DMS79 treated with DMSO at 0.1 percent for 48 hours (cell line): ENCODE measurements at places on chromosomes 13 and 19.
A peak's percentile ranks its signal among the peaks of the same experiment; 100 is the strongest.

DNA sequence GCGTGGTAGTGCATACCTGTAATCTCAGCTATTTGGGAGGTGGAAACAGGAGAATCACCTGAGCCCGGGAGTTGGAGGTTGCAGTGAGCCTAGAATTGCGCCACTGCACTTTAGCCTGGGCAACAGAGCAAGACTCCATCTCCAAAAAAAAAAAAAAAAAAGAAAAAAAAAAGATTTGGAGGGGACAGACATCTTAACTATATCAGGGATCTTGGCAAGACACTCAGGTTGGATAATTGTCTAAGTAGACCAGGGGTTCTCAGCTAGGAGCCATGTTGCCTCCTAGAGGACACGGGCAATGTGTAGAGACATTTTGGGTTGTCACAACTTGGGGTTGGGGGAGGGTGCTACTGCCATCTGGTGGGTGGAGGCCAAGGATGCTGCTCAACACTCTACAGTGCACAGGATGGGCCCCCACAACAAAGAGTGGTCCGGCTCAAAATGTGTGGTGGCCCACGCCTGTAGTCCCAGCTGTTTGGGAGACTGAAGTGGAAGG is 1.9 kb upstream of the ZNF580 start:
- no peak for DNase-seq

DNA sequence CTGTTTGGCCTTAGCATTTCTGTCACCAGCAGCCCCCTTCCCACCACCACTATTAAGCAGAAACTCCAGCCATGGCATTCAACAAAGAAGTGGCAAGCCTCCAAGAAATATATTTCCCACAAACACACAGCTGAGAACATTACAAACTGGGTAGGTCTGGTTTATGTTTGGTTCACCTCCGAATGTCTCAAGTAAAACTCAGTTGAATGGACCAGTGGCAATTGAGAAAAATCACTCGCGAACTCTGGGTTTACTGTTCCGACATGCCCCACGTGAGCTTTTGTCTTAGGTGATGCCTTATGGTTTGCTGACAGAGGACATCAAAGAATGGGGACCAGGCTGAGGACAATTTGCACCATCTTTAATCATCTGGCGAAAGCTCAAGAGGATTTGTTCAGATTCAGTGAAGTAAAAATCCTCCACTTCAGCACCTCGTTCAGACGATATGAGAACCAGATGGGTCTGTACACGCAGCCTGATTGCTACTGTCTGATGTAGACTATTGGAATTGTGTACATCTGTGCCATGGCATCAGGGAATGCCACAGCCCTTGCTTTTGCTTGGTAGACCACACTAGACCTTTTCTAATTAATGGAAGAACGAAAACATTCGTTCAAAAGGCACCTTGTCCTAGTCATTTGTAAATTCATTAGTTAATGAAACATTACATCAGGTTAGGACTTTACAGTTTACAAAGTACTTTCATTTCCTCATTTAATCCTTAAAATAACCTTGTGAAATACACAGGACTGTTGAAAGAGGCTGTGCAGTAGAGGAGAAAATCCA is 59.4 kb downstream of the SLC10A2 start:
- no peak for DNase-seq

DNA sequence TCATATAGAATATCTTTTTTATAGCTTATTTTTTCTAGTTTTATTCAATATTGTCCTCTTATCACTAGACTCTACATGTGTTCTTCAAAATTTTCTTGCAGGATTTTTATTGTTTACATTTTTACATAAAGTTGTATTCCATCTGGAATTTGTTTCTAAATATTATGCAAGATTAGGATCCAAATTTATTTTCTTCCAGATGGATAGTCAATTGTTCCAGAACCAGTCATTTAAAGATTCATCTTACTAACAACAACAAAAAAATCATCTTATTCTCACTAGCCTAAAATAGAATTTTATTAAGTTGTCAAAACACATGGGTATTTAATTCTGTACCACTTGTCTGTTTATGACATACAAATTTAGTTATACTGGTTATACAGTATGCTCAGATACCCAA is 390.4 kb upstream of the GPC6 start:
- no peak for DNase-seq

- no peak for DNase-seq
These were observed 18.0 kb downstream of the ZC3H4 start for GRCh38 chr19:47095476-47096099.

- no peak for DNase-seq
These were observed 5.2 kb upstream of the BCAT2 start for GRCh38 chr19:48815870-48816501.

- no peak for DNase-seq
These were observed 15.0 kb upstream of the ALOX5AP start for GRCh38 chr13:30720172-30720869.

DNA sequence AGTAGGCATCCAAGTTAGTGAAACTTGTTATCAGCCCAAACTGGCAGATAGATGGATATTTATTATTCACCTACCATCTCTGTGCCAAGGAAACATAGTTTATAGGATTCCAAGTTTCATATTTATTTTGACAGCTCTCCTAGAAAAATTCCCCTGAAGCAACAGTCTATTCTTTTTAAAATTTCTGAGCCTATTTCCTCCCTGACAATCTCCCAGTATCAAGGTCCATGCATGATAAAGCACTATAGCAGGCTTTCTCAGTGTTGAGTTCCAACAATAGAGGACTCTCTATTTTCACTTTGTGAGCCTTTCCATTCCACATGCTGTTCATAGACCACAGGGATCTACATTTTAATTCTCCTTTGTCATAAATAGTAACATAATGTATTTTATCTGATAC is 312.6 kb downstream of the SLITRK6 start:
- no peak for DNase-seq

DNA sequence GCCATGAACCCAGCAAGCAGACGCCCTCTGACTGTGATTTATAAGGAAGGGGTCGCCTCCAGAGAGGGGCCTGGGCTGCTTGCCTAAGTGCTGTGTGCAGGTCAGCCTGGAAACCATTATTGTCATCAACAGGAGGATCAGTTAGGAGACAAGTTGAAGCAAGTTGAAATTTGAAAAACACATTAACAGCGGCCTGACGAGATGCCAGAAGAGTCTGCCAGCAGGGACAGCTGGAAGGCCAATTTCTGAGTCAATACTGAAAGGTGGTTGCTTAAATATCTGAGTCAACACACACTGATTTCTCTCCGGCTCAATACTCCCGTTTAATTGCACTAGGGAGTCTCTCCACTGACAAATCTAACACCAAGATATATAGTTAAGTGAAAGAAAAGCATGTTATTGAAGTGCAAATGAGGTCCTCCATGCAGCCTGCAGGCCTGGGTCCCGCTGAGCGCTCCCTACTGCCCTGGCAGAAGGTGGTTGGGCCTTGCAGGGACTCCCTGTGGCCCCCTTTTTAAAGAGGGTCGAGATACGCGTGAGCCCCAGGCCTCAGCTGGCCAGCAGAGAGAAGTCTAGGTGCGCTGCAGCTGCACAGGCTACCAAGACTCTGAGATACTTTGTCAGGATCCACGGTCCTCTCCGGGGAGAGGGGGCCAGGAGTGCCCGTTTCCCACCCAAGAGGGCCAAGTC is 91.1 kb downstream of the RNASEH2B start:
- DNase-seq: peak; percentile 9

DNA sequence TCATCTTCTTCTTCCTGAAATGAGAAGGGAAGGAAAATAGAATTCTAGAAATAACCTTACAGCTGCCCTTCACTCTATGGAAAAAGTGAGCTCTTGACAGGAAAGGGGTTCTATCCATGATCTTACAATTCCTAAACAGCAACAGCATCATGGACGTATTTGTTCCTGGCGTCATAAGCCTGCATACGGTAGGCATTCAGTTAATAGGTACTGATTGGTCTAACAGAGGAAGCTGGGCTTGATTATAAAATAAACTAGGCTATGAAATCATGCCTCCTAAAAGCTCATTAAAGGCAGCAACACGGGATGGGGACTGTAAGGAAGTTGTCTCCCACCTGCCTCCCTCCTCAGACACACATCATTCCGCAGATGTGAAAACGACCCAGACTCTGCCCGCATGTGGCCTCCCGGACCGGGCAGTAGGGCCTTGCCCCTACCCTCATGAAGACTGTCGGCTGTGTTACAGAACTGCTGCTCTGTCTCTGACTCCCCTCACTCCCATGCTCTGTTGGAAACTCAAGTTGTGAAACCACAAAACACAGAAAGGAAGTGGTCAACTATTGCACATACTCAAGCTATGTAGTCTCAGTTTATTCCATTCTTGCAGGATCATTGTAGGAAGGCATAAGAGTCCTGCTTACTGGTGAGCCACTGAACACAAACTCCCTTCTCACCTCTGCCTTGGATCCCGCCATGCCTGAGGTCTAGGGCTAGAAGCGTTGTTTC is 129.8 kb downstream of the DLEU7 start:
- DNase-seq: peak; percentile 8

DNA sequence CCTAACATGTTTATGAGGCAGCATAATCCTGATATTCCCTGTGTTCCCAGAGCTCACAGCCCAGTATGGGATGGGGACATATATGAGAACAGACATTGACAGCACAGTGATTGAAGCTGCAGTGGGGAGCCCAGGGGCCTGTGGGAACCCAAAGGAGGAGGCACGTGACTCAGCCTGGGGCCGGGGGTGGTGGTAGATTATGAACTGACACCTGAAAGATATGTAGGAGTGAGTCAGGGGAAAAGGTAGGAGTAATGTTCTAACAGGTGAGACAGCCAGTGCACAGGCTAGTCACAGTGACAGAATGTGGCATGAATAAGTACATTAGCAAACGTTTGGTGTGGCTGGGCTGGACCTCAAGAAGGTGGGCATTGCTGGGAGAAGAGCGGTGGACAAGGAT is 29.0 kb downstream of the CKM start:
- DNase-seq: no peak
